Fibroblast of skin of back (primary cell): ENCODE measurements at places on chromosomes 11 and 22.

GRCh38 chr11:9643751-9644150, 20.1 kb upstream of the SWAP70 start:
- no peak for DNase-seq

- DNase-seq: no peak
These were observed 227.5 kb downstream of the ADAMTS15 start for GRCh38 chr11:130675917-130676316.

DNA sequence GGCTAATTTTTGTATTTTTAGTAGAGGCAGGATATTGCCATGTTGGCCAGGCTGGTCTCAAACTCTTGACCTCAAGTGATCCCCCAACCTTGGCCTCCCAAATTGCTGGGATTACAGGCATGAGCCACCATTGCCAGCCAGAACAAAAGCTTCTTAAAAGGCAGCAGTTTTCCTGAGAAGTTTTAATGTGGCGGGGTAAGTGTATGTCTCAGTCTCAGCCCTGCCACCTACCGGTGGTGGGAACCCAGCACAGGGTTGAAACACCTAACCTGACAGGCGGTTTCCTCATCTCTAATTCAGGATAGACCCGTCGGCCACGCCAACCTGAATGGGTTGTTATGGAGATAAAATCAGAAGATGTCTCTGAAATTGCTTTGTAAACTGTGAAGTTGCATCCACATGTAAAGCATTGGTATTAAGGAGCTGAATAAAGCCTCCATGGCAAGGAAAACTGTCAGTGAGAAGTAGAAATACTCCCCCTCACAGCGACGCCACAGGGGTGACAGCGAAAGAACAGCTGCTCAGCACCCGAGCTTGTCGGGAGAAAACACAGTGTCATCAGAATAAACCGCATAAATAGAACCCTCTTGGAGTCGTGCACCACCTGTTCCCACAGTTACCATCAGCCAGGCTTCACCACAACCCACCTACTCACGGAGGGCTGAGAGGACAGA, 165.9 kb upstream of the NCAM1 start:
- peak; percentile 34 for DNase-seq

DNA sequence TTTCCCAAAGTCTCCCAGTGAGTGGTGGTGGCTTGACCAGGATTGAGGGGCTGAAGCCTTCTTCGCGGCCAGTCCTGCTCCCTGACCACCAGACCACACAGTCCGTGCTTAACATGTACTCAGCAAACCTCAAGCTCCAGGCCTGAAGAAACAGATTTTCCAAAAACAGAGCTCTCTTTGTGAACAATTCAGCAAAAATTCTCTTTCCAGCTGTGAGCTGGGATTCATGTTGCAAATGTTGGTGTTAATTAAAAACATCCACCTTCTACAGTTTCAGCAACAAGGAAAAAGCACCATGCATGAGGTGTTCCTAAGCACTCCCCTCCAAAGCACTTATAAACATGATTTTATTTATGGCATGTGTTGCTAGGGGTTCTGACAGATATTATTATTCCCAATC, 129.5 kb downstream of the ETS1 start:
- peak; percentile 65 for DNase-seq

- DNase-seq: no peak
These were observed 73.1 kb upstream of the BARX2 start for GRCh38 chr11:129302386-129303101.

GRCh38 chr22:45286854-45287551, 2.3 kb downstream of the UPK3A start:
- no peak for DNase-seq

- no peak for DNase-seq
These were observed 278.2 kb downstream of the BRD1 start for GRCh38 chr22:49549256-49550140.

DNA sequence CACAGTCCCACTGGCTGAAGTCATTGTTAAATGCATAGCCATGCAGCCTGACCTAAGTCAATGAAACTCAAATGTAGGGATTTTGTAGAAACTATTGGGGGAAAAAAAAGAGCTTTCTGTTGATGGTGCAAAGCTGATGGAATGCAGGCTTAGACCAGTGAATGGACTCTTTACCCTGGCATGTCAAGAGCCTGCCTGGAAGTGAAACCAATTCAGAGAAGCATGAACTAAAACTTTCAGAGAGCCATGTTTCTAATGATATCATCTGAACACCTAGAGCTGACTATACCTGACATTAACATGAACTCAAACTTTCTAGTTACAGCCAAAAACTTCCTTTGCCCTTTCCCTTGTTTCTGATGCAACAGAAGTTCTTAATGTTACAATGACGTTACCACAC, 89.0 kb downstream of the APIP start:
- no peak for DNase-seq

DNA sequence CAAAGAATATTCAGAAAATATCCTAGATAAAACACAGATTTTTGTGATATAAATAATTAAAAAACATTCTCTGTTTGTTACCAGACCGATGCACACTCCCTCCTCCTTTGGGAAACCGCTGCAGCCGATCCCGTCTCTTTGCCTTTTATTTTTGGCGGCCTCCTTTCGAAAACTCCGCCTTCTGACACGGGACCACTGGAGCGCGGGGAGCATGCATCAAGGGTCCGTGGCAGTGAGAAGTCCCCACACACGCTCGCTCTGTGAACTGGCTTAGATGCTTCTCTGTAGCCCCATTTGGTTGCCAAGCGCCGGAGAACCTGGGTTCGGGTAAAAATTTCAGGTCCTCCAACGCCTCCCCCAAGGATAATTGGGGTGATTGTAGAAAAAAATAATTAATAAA, 17.0 kb downstream of the DDX17 start:
- no peak for DNase-seq

GRCh38 chr11:20097319-20098221, 62.7 kb downstream of the DBX1 start:
- DNase-seq: peak; percentile 95

- no peak for DNase-seq
These were observed 1022.5 kb downstream of the TBC1D22A start for GRCh38 chr22:47784991-47785390.

DNA sequence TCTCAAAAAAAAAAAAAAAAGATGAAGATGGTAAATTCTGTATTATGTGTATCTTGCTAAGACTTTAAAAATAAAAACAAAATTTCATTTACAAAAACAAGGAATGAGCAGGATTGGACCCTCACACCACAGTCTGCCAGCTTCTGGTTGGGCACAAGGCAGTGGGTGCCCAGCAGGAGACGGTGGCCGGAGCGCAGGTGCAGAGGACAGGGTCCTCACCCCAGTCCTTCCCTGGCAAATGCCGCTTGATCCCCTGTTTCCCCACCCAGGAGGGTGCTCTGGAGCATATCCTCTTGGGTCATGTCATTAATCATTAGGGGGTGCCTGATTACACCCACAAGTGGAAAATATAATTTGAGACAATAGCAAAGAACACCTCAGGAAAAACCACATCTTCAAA, 31.2 kb downstream of the SHANK2 start:
- no peak for DNase-seq

GRCh38 chr22:50713008-50713385, 25.0 kb upstream of the ACR start:
- no peak for DNase-seq

DNA sequence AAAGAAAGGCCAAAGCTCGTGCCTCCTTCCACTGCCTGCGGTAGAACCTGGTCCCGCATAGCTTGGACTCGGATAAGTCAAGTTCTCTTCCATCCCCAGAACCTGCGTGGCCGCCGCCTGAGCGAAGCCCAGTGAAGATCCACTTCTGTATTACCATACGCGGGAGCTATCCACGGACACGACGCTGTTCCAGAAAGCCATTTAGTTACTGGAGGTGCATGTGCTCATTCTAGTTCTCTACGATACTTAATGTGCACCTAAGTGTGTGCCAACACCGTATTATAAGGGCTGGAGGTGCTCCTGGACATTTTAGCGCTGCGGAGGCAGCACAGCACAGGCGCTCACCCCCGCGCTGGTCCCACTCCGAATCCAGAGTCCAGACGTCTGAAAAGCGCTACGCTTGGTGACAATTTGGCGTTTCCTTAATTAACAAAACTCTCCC, 1.4 kb downstream of the WT1 start:
- no peak for DNase-seq

DNA sequence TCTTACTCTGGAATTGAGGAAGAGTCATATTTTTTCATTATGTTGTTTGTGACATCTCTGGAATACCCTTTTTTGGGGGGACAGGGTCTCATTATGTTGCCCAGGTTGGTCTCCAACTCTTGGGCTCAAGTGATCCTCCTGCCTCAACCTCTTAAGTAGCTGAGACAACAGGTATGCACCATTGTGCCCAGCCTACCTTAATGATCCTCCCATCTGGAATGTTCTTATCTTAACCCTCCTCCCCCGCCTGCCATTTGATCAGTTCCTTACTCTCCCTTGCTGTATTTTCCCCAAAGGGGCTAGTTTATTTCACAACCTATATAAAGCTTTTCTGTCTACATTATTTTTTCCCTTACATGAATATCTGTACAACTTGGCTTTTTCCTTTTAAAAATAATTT, 594.7 kb downstream of the METTL15 start:
- no peak for DNase-seq

GRCh38 chr11:120314861-120315260, 10.2 kb upstream of the TLCD5 start:
- no peak for DNase-seq

- DNase-seq: no peak
These were observed 22.9 kb downstream of the UBASH3B start for GRCh38 chr11:122678406-122678805.

DNA sequence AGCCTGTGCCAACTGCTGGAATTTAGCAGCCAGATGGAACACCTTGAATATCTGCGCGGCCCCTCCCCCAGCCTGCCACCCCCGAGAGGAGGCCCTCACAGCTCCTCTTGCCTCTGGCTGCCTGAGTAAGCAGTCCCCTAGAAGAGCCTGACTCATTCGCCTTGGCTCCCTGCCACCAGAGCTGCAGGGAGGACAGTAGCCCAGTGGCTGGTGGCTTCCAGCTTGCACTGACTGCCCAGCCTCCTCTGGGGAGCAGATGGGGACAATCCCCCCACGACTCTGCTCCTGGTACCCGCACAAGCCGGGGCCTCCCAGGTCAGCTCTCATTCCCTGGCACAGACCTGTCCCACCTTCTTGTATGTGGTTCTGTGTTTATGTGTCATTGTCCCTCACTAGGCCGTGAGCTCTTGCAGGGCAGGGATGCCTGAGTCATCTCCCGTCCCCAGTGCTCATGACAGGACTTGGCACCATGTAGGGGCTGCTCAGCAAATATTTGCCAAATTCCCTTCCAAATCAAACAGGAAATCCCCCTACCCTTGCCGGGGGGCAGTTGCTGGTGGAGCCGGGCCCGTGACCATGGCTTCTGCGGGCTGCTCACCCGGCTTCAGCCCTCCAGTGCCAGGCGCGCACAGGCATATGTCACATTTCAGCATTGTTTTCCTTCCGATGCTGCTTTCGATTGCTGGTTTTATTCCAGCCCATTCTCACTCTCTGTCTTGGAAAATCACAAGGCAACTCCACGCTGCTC, 43.6 kb downstream of the CACNG2 start:
- DNase-seq: peak; percentile 97

- peak; percentile 60 for DNase-seq
These were observed at the start of gene NPTXR for GRCh38 chr22:38843657-38844314. NPTXR (minus strand) TSS chr22:38844028.

GRCh38 chr11:61844909-61845565, 16.9 kb downstream of the FADS2 start:
- no peak for DNase-seq

DNA sequence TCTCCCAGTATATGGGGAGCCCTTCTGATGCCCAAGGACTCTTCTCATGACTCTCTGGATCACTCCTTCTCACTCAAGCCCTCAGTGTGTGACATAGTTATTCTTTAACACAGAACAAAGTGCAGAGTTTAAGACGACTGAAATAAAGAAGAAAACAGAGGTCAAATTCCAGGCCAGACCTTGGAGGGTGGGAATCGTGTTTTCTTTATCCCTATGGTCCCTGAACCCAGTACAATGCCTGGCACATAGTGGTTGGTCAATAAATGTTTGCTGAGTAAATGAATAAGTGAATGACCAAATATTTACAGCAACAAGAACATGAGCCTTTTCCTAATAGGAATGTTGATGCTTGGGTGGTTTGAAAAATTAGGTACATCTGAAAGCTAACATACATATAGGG, 28.8 kb downstream of the VSTM5 start:
- DNase-seq: no peak

DNA sequence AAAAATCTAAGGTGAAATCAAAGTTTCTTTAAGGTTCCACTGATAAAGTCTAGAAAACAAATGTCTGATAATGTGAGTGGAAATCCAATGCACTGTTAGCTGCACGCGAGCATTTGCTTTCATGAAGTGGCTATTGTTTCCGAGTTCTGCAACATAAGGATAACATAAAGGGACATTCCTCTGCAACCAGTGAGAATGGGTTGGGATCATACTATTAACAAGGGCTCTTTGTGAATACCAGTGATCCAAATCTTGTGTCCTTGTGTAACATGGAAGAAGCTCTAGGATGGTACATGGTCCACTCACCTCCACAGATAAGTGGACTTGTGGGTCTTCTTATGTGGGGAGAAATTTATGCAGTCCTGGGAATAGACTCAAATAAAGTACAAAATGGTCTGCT, 24.6 kb downstream of the APIP start:
- no peak for DNase-seq

DNA sequence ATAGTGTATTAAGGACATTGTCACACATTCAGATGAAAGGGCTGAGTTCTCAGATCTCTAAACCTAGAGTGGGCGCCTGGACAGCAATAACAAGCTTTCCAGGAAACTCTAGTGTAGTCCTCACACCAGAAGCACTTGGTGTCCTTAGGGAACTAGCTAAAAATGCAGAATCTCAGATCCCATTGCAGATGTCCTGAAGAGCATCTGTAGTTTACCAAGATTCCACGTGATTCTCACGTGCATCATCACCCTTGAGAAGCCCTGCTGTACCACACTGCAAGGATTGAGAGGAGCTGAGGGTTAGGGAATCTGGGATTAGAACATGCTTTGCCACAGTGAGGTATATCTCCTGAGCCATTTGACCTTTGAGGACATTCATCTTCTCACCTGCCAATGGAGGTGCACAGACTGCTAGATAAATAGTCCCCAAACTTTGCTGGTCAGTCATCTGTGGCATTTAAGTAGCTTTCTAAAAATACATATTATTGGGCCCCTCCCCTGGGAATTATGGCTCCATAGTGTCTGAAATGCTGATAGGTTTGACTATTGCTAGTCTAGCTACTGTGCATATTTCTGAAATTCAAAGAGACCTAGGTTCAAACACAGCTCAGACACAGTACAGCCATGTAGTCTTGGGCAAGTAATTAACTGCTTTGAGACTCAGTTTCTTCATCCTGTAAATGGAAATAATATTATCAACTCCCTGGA, 1068.9 kb downstream of the OPCML start:
- no peak for DNase-seq
